SK-N-SH treated with all-trans-retinoic acid at 6 μM for 48 hours (cell line): ENCODE measurements at places on chromosomes 1 and 21.

DNA sequence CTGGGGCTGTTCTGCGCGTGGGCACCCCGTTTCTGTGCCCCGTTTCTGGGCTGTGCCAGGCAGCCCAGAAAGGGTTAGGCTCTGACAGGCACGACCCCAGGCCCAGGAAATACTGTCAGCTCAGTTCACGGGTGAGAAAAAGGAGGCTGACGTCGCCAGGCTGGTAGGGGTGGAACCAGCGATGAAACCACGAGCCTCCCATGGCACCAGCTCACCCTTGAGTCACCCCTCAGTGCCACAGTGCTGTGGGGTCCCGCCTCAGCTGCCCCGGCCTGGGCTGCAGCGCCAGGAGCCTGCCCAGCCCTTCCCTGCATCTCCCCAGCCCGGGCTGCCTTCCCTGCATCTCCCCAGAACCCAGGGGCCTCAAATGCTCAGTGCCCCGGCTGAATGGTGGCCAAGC is 11.5 kb downstream of the MEGF6 start:
- ATAC-seq: no peak

DNA sequence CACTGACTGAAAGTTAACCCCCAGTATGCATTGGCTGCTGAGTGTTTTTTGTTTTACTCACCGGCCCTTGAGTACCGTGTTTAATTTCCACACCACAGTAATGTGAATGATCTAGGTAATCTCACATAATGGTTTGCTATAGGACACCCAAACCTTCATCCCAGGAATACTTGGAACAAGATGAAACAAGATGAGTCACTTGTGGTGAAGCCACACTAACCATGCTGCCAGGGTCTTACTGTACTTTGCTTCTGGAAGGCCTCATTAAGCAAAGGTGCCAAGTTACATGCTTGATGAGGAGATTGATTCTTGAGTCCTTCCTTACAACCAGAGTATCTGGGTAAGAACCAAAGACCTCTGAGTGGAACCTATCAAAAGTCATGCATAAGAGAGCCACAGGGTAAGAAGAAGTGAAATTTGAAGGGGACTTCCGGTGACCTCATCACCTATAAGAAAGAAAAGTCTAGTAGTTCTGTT is 163.3 kb downstream of the NRIP1 start:
- ATAC-seq: no peak

DNA sequence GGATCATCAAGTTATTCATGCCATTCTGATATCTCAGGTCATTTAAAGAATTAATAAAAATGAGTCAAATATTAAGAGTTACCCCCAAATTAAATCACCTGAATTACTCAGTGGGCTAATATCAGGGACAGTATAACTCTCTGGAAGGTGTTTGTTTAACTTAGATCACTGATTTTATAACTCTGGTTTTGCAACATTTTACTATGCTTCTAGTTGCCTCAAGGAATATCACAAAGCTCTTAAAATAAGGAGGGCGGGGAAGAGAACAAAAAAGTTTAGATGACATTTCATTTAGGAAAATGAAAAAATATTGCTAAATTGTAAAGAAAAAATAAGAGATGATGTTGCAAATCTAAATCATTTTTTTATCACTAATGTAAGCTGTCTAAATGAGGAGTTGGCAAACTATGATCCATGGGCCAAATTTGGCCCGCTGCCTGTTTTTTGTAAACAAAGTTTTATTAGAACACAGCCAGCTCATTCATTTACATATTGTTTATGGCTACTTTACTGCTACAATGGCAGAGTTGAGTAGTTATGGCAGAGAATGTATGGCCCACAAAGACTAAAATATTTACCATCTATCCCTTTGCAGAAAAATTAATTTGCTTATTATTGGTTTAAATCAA is 31.9 kb upstream of the SLC19A2 start:
- ATAC-seq: no peak

DNA sequence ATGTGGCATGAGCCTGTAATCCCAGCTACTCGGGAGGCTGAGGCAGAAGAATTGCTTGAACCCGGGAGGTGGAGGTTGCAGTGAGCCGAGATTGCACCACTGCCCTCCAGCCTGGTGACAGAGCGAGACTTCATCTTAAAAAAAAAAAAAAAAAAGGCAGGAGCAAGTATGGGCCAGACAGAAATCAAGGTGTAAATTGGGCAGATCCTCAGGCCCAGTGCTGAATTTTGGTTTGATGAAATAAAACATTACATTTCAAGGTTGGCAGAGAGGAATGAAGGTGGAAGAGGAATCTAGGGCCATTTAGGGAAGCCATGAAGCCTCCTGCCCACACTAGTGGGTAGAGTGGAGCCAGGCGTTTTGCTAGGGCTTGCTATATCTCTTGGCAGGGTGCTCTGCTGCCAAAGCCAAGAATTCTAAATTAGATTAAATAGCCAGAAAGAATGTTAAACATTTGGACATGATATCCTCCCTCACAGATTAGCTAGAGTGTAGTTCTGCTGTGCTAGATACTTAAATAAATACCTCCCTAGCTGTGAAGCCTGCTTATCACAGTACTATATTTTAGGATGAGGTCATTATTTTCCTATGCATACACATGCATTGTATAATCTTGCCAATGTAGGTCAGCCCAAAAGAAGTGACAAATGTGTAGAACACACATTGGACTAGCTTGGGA is 16.6 kb upstream of the LGALS8 start:
- ATAC-seq: peak; percentile 94

GRCh38 chr1:64942675-64943074 is 23.7 kb downstream of the JAK1 start:
- ATAC-seq: no peak

- ATAC-seq: peak; percentile 56
Measured at GRCh38 chr1:30919025-30919881, 10.7 kb upstream of the SDC3 start.

- no peak for ATAC-seq
Measured at GRCh38 chr1:58966917-58967740, 183.3 kb upstream of the JUN start.

GRCh38 chr1:17970757-17971156 is 136.8 kb upstream of the IGSF21 start:
- no peak for ATAC-seq

DNA sequence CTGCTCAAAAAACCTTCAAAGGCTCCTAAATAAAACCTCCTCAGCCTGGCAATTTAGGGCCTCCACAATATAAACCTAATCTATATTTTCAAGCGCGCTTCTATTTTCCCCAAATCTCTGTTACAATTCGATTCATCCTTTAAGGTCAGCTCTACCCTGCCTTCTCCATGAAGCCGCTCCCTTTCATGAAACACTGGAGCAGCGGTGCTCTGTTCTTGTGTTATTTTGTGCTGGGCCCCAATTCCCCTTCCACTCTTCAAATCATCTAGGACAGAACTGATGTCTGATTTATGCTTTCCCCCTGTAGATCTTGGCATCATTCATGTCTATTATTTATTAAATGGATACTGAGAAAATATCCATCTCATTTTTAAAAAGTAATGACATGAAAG is 6.9 kb downstream of the ERRFI1 start:
- no peak for ATAC-seq

DNA sequence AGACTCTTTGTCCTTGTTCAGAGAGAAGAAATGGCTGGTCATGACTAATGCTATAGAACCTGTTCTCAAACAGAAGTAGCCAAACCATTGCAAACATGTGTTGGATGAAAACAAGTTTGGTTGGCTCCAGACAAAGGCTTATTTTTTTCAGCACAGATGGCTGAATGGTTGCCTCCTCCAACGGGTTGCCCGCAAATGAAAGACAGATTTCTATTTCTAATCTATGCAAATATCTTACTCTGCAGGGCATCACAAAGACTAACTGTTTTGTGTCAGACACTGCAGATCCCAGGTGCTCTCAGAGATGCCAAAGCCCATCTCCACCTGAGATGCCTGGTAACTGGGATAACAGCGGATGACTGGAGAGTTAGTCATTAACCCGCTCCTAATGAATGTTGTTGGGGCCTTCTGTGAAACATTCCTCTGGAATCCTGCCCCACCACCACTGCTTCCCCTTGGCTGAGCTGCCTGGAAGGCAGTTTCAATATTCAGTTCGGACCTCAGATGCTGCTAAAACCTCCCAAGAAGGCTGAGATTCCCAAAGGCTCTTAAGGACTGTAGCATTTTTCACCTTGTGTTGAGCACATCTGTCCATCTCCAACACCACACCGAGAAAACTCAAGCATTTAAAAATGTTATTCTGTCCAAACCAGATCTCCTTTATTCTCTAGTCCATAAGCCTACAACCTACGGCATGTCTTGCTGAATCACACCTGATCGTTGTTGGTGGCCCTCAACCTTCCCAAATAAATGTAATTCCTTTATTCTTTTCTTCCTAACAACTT is 104.4 kb downstream of the PTPN14 start:
- peak; percentile 85 for ATAC-seq

DNA sequence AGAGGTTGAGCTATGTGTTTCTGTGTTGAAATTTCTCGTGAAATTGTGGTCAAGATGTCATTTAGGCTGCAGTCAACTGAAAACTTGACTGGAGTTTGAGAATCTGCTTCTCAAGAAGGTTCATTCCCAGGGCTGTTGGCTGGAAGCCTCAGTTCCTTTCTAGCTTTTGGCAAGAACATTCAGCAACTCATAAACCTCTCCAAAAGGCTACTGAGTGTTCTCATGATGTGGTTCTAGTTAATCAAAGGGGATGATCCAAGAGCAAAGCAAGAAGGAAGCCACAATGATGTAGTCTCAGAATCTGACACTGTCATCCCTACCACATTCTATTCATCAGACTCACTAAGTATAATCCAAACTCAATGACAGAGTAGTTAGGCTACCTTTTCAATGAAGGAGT is 66.6 kb downstream of the SPATA6 start:
- ATAC-seq: no peak

DNA sequence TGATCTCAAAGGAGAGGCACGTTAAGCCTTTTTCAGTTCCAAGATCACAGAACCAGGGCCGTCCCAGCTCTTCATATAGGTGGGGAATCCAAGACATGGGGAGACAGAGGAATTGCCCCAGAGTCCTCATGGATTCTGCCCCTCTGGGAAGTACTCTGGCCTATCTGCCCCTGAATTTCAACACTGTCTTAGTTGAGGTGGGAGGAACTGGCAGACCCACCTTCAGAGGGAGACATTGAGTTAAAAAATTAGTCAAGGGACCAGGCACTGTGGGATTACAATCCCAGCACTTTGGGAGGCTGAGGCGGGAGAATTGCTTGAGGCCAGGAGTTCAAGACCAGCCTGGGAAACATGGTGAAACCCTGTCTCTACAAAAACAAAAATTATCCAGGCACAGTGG is 2.1 kb upstream of the KNCN start:
- ATAC-seq: no peak

DNA sequence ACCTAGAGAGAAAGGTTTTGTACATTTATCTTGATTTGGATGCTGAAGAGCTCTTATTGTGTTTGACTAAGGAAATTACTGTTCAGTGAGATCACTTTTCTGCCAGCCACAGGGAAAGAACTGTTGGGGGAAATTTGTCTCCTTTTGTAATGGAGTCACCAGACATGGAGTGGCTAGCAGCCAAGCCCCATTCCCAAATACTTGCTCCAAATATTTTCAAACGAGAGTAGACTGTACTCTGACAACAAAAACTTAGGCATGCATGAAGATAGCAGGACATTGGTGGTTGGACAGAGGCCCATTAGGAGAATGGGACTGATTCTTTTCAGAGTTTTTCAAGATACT is 21.1 kb downstream of the IPO9 start:
- ATAC-seq: peak; percentile 77

DNA sequence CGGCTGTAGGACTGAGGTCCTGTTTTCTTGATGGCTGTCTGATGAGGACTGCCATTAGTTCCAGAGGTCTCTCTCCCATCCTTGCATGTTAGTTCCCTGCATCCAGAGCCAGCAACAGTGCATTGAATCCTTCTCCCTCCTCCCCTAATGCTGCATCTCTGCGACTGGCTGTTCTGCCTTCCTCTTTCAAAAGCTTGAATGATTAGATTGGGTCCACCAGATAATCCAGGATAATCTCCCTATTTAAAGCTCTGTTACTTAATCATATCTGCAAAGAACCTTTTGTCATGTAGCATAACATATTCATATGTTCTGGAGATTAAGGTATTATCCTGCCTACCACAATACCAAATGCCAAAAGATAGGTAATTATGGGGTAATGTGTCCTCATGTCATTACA is 377.5 kb downstream of the GPATCH2 start:
- no peak for ATAC-seq

GRCh38 chr1:218546314-218546713 is 201.2 kb downstream of the TGFB2 start:
- ATAC-seq: 0 out of 3 replicates have a peak, but pooled peaks have one; percentile 47

- ATAC-seq: peak; percentile 64
Measured at GRCh38 chr1:197519741-197520334, 251.8 kb downstream of the CRB1 start.

GRCh38 chr21:34022627-34023335 is 50.6 kb upstream of the MRPS6 start:
- ATAC-seq: no peak

DNA sequence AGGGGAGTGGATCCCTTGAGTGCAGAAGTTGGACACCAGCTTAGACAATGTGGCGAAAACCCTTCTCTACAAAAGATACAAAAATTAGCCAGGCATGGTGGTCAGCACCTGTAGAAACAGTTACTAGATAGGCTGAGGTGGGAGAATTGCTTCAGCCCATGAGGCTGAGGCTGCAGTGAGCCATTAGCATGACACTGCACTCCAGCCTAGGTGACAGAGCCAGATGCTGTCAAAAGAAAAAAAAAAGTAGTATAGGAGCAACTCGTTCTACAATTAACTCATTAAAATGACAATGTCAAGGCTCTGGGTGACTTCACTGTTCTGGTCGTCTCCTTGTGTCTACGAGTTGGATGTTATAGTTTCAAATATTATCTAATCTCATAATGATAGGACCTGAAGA is 370.6 kb upstream of the NCAM2 start:
- ATAC-seq: no peak

GRCh38 chr1:215863796-215864195 is 296.7 kb downstream of the KCTD3 start:
- ATAC-seq: no peak

DNA sequence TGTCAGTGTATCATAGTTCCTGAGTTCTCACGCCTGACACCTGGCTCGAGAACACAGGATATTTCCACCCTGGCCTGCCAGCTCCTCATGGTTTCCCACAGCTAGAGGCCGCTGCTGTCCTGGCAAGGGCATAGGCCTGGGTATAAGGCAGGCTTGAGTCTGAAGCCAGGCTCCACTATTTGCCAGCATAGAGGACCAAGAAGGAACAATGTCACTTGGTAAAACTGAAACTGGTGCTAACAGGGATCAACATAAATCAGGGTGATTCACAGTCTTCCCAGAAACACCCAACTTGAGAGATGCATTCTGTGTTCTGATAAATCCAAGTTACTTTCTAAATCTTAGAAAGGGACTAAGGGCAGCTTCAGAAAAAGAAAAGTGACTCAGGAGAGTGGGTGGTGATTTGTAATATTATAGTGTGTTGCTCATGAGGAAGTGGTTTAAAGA is 6.9 kb upstream of the S100A2 start:
- ATAC-seq: peak; percentile 96
